Neural progenitor cell (in vitro differentiated cells): ENCODE measurements at places on chromosomes 6 and 20.

DNA sequence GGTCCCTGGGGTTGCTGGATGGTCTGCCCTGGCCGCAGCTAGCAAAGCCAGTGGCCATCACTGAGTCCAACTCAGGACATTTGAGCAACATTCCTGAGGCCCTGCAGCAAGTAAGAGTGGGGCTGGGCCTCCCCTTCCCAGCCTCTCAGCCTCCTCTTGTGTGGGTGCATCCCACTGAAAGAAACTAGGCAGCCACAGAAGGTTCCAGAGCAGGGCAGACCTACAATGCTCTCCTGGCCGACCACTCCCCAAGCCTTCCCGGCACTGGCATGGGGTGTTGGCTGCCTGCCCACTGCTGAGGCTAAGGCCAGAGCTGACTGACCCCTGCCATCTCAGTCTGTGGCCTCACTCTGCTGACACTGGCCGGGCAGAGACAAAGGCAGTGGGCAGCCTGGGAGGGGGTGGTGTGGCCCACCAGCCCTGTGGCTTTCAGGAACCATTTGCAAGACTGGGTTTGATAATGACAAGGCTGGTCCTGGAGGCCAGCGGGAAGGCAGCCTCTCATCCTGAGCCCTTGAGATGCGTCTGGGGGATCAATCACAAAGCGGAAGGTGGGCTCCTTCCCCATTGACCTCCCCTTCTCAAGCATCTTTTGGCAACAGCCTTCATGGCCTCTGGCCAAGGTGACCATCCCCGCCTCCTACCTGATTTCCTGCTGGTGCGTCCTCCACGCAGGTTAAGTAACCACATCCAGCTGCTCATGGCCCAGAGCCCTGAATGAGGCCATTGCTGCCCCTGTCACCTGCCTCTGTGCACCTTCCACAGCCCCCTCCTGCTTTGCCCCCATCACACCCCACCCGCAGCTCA lies 9.6 kb downstream of the DLGAP4 start:
- H3K36me3 ChIP-seq, result no peaks in the 10 kb centered on the region
- H3K4me1 ChIP-seq, result no peaks in the 10 kb centered on the region
- DNase-seq, result no peak
- no peak overlapping the region for H3K27ac ChIP-seq
- no peak overlapping the region for H3K4me3 ChIP-seq
- no peaks in the 10 kb centered on the region for H3K27me3 ChIP-seq

DNA sequence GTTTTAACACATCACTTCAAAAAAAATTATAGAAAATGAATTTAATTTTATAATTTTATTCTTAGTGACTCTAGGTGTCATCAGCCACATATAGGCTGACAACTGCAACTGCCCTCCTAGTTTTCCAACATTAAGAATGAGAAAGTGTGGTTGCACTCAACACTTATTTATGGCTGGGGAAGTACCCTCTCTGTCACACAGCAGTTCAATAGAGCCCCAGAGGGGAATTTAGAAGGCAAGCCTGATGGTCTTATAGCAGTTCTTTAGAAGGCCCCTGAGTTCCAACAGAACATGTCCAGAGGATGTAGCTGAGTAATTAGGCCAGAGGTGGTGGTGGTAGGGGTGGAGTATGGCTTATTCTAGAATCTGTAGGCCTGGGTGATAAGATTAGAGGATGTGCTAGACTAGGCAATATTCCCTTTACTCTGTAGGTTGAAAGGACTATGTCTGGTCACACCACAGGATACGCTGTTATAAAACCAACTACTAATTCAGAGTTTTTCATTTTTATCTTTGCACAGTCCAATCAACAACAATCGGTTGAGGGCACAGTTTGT lies 226.5 kb upstream of the CITED2 start:
- H3K27ac ChIP-seq, result no peak overlapping the region
- no peaks in the 10 kb centered on the region for H3K27me3 ChIP-seq
- peaks cover 50% of the 10 kb centered on the region for H3K4me1 ChIP-seq
- H3K36me3 ChIP-seq, result no peaks in the 10 kb centered on the region
- H3K4me3 ChIP-seq, result no peak overlapping the region
- no peak for DNase-seq

DNA sequence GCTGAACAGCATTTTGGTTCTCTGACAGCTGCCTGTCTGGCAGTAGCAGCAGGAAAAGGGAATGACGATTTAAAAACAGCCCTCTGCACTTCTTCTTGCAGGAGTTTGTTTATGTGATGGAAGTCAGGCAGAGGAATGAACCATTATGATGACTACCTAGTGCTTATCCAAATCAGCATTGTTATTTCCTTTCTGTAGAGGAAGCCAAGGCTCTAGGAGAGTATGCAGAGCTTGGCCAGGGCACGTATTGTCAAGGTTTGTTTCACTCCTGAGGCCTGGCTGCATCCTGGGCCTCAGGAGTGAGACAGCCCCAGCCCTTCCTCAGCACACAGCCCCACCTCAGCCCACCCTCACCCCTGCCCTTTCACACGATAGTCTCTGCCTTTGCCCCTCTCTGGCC lies 68.5 kb downstream of the FAM229B start:
- no peak overlapping the region for H3K4me3 ChIP-seq
- no peaks in the 10 kb centered on the region for H3K27me3 ChIP-seq
- no peak for DNase-seq

GRCh38 chr6:96608074-96608473 lies 45.1 kb downstream of the FHL5 start:
- H3K36me3 ChIP-seq, result no peaks in the 10 kb centered on the region
- no peaks in the 10 kb centered on the region for H3K4me1 ChIP-seq
- H3K27ac ChIP-seq, result no peak overlapping the region
- no peak overlapping the region for H3K4me3 ChIP-seq
